DMS79 treated with DMSO at 0.1 percent for 48 hours (cell line): ENCODE measurements at places on chromosomes 13 and 19.

DNA sequence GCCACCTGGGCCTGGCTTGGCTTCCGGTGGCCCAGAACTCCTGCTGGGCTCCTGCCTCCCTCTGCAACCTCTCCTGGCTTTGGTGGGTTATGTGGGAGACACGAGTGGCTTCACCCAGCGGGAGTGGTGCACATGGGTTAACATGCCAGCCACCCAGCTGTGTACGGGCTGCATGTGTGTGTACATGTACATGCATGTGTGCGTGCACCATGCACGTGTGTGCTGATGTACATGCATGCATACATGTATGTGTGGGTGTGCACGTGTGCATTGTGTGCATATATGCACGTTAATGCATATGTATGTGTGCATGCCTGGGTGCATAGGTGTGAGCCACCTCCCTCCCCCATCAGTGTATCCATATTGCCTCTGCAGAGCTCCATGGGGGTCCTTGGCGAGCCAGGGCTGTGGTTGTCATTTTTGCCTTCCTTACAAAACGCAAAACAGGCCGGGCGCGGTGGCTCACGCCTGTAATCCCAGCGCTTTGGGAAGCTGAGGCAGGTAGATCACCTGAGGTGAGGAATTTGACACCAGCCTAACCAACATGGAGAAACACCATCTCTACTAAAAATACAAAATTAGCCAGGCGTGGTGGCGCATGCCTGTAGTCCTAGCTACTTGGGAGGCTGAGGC, 12.5 kb downstream of the GNA11 start:
- no peak for DNase-seq

- DNase-seq, result peak; percentile 13
Measured at GRCh38 chr19:30686826-30687566, 314.8 kb downstream of the ZNF536 start.

DNA sequence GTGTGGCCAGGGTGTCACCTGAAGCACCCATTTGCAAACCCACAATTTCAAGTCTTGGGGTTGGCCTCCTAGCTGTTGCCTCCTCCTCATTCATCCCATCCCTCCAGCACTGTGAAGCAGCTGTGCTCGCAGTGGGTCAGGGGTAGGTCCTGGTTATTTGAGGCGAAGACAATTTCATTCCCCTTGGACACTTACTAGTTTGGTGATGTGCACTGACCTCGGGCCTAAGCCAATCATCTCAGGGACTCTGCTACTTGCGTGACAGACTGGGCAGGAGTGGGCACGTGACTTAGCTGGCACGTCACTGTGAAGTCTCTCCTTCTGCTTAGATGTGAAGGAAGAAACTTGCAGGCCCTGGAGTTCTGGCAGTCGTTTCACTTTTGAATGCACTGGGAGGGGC, 3.5 kb upstream of the ATP11A start:
- no peak for DNase-seq

DNA sequence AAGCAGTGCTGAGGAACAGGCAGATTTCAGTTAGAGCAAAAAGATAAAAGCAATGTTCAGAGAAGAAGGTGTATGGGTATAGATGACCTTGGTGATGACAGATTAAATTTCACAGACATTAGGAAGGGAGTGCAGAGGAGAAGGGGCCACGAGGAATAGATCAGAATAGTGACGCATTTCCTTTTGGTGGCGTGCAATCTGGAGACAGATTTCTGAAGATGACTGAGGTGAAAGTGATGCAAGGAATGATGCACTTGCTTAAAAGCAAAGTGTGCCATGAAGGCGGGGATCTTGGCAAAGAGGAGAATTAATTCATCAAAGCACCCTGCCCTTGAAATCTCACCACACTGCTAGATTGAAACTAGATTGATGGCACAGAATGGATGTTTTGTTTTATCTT, 202.4 kb downstream of the ITGBL1 start:
- no peak for DNase-seq

- DNase-seq, result no peak
Measured at GRCh38 chr13:77916488-77916887, 2.1 kb downstream of the EDNRB start.

DNA sequence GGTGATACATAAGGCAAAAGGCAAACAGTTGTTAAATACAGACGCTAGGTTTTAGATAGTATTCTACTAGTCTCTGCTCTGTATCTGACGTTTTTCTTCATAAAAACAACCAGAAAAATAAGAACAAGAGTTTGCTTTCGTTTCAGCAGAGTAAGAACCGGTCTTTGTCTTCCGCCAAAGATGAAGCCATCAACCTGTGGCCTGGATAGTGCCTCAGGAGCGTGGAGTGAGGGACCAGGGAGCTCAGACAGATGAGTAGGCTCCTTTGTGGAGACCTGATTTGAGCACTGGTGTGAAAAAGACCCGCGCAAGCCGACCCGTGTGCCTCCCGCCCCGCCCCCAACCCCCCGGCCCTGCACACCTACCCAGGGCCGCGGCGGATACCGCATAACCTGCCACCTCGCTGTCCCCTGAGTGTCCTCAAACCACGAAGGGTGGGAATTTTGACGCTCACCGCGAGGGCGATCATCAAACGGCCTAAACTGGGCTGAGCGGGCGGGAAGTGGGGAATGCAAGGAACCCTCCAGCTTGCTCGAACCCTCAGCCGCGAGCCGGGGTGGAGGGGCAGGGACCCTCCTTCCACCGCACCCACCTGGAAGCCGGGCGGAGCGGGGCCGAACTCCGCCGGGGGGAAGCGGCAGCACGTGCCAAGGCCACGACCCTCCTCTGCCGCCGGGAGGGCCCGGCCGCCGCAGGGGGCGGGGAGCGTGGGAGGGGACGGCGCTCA, 866 bp upstream of the LMO7 start:
- no peak for DNase-seq

DNA sequence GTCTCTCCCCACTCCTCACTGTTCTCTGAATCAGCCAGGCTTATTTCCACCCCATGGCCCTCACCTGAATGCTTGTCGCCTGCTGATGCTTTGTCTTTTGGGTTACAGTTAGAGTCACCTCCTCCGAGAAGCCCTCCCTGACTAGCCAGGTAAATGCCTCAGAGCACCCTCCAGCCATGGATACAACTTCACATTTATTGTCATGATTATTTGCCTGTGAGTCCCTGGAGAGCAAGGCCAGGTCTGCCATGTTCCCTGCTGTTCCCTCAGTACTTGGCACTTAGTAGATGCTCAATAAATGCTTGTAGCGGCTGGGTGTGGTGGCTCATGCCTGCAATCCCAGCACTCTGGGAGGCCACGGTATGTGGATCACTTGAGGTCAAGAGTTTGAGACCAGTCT, 3.7 kb upstream of the PDE4C start:
- no peak for DNase-seq

DNA sequence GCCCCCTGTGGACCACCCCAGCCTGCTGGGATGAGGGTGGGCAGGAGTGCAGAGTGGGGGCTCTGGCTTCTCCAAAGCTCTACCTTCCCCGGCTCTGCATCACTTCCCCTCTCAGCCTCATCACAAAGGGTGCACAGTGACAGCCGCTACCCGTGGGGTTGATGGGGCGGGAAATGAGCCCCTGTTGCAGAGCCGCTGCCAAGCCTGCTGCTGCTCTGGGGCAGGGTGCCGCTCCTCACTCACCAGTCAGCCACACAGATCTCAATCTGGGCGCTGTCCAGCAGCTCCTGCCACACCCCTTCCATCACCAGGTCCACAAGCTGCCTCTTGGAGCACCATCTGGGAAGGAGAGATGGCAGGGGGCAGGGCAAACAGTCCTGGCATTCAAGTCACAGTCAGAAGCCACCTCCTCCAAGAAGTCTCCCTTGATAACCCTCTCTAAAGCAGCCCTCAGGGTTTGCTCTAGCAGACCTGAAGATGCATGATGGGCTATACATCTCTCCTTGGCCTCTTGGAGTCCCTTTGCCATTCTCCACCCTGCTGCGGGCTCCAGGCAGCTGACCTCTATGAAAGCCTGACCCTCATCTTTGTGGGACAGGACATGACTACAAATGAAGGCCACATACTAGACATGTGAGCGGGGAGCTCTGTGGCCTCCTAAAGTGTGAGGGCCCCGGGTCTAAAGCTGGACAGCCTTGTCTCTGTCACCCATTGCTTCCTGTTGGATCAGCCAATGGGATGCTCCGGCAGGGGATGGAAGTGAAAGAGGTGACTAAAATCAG, 15.7 kb downstream of the MRPS12 start:
- DNase-seq, result no peak

- no peak for DNase-seq
Measured at GRCh38 chr13:113089693-113090414, 15.7 kb upstream of the F7 start.

GRCh38 chr13:42329239-42329638, 57.3 kb downstream of the AKAP11 start:
- no peak for DNase-seq

DNA sequence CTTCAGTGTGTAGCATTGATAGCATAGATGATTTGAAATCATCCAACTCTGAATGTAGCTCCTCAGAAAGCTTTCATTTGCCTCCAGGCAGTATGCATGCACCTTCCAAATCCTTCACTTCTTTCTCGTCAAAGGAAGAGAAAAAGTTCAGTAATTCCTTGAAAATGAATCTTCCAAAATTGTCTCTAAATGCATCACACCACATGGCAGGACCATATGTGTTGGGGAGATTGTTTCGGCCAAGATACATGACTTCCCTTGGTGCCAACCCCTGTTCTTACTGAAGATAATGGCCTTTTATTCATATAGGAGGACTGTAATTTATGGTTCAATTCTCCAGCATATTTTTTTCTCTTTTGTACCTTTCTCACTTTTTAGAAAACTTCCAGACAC, 315.6 kb upstream of the SPRY2 start:
- no peak for DNase-seq

DNA sequence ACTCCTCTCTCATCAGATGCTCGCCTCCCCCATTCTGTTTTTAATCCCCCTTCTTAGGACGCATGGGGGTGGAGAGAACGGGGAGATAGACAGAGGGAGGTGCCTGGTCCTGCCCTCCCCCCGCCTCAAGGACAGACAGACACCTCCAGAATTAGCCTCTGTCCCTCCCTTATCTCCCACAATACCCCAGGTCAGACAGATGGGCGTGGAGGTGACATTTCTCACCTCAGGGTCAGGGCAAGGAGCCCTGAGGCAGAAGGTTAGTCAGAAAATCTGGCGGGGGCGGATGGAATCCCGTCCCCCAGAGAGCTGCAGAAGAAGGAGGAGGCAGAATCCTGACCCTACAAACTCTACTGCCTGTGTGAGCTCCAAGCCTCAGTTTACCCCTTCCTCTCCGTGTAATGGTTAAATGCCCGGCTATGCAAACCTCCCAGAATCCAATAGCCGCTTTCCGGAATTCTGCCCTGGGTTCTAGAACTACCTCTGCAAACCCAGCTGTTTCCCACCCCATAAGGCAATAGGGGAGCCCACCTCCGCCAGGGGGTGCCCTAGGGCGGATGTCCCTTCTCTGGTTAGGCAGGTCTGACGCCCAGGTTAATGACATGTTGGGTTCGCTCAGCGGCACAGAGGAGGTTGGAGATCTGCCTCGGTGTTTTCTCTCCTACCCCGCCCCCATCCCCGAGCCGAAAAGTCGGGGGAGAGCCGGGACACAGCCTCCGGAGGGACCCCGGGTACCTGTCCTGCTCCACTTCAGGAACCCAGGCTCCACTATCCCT, 900 bp downstream of the PPP1R13L start:
- DNase-seq, result peak; percentile 37

GRCh38 chr19:5068233-5069072, 99.5 kb downstream of the KDM4B start:
- DNase-seq, result no peak

GRCh38 chr19:35623327-35624010, 5.4 kb upstream of the RBM42 start:
- no peak for DNase-seq

DNA sequence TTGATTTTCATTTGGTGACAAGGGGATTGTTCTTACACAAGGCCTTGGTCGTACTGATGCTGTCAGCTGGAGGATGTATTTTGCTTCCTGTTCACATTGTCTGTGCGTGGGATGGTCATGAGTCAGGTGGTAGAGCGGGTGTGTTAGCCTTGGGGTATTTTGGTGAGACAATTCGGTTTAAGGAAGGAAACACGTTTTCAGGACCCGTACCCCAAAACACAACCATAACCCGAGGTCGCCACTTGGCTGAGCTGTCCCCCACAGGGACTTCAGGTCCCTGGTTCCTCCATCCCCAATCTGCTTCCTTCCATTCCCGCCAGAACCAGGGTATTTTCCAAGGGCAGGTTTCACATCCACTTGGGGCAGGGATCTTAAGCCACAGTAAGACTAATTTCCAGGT, 15.0 kb downstream of the MYO9B start:
- no peak for DNase-seq

GRCh38 chr19:38015216-38015615, 108.2 kb downstream of the SIPA1L3 start:
- no peak for DNase-seq

DNA sequence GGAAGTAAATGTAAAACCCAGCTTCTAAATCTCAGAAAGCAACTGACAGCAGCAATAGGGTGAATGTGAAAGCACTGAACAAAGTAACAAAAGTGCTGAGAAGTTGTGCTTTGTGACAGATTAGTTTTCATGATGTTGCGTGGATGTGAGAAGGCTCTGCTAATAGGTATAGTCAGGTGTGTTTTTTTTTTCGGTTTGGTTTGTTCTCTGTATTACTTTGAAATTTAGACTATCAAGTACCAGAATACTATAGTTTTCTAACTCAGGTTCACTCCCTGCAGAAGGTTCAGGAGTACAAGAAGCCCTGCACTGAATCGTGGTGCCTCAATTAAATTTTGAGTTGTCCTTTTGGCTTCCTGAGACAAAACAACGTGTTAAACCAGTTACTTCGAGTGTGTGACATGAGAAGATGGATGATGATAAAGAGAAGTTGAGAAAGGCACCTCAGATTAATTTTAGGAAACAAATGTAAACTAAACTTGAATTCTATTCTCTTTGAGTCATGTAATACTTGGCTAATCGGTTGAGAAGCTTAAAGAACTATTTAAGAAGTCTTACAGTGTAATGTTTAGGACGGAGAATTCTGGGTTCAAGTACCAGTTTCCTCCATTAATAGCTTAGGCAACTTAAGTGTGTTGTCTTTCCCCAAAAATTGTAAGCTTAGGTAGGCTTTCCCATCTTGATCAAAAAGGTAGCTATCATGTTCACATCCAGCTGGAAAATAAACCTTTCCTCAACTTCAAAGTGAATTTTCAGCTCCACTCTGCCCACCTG, 10.3 kb downstream of the MIR17HG start:
- no peak for DNase-seq

DNA sequence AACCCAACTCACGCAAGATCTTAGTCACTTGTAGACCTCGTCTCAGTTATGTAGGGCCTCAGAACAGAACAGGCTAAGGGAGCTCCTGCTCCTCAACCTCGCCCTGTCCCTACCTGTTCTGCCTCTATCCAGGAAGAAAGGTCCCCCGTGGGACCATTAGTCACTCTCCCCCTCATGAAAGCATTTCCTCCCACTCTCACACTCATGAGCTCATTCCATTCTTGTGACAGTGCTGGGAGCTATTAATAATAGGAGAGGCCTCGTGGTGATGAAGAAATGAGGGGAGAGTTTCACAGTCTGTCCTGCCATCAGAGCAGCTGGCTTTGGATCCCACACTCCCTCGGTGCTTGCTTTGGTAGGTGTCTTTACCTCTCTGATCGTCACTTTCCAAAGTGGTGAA, 10.2 kb downstream of the PPP2R1A start:
- DNase-seq, result no peak
